ENCODE measurements at places on chromosomes 11 and 22.

DNA sequence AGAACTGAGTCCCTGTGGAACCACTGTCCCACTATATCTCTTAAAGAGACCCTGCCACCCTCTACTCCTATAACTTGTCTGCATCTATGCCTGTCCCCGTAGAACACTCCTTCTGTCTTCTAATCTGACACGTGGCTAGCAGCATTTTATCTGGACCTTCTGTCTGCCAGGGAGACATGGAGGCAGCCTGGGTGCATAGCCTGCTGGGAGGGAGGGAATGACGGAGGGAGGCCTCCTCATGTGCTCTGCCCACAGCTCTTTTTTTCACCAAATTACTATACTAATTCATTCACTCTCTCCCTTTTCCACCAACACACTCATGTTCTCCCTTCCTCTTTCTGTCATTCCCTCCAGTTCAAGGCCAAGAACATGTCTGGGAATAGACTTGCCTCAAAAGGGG lies 7.6 kb upstream of the THRSP start:
- H3K4me1 ChIP-seq: peaks cover 7% of the 10 kb centered on the region
- no peaks in the 10 kb centered on the region for H3K36me3 ChIP-seq
- no peak for DNase-seq
- H3K27me3 ChIP-seq: no peaks in the 10 kb centered on the region
- no peak overlapping the region for H3K27ac ChIP-seq
- H3K4me3 ChIP-seq: no peak overlapping the region

DNA sequence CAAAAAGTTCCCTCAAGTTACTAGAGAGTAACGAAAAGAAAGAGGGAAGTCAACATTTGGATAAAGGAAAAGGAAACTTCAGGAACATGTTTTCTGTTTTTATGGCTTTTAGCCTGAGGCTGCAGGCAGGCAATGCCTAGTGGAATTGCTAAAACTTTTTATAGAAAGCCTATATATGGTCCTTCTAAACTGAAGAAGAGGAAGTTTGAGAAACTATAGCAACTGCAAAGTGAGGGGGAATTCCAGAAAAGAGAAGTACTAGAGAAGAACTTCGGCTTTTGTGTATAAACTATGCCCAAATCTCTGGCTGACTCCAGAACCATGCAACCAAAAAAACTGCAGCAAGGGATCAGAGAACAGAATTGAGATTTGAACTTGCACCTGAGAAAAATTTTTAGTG lies 74.3 kb upstream of the ARHGAP42 start:
- H3K36me3 ChIP-seq: no peaks in the 10 kb centered on the region
- H3K4me3 ChIP-seq: no peak overlapping the region
- no peaks in the 10 kb centered on the region for H3K27me3 ChIP-seq
- DNase-seq: no peak

GRCh38 chr11:3666023-3666530 lies 5.1 kb downstream of the CHRNA10 start:
- H3K4me1 ChIP-seq: no peaks in the 10 kb centered on the region
- H3K27me3 ChIP-seq: no peaks in the 10 kb centered on the region
- no peak overlapping the region for H3K4me3 ChIP-seq
- H3K36me3 ChIP-seq: peaks cover 9% of the 10 kb centered on the region
- DNase-seq: peak; percentile 77

GRCh38 chr11:43267856-43268580 lies 43.8 kb upstream of the API5 start:
- no peaks in the 10 kb centered on the region for H3K27me3 ChIP-seq
- H3K4me3 ChIP-seq: no peak overlapping the region
- no peaks in the 10 kb centered on the region for H3K36me3 ChIP-seq
- DNase-seq: no peak
- no peak overlapping the region for H3K27ac ChIP-seq

Measured in upper lobe of left lung (tissue), 6 donors.